Activated T-helper 1 cell treated with anti-CD3 and anti-CD28 coated beads, Interleukin-2, amount 50 U/mL, for 16 hours (primary cell): ENCODE measurements at places on chromosomes 7 and 10.

DNA sequence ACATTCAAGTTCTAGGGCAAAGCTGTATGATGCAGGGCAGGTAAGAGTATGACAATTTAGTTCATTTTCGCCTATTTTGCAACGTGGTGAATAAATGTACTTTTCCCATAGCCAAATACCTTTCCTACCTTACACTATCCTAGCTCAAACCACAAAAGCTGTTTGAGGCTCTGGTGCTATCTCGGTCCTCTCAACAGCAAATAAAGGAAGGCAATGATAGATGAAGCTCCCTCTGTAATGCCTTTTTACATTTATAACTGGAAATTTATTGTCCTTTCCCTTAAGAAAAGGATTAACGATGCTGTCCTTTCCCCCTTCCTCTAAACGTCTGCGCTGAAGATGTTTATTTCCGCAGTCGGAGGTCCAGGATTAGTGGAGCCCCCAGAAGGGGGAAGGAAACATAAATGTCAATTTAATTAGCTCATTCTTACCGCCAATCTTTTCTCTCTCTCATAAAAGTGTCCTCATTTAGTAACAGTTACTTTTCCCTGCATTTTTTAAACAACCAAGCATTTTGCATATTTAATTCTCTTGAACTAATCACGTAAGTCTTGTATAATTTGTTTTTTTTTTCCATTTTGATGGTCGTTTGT is 114.6 kb downstream of the PIP4K2A start:
- DNase-seq, result no peak

- DNase-seq, result no peak
Observed at GRCh38 chr7:140017543-140017942, 45.2 kb downstream of the PARP12 start.

GRCh38 chr7:22578007-22578733 is 78.2 kb upstream of the STEAP1B start:
- DNase-seq, result no peak

- no peak for DNase-seq
Observed at GRCh38 chr7:97022491-97023306, 1.9 kb downstream of the DLX5 start.

- DNase-seq, result no peak
Observed at GRCh38 chr7:131623154-131623553, 66.7 kb upstream of the PODXL start.

GRCh38 chr7:151805191-151805590 is 71.7 kb downstream of the PRKAG2 start:
- DNase-seq, result no peak

DNA sequence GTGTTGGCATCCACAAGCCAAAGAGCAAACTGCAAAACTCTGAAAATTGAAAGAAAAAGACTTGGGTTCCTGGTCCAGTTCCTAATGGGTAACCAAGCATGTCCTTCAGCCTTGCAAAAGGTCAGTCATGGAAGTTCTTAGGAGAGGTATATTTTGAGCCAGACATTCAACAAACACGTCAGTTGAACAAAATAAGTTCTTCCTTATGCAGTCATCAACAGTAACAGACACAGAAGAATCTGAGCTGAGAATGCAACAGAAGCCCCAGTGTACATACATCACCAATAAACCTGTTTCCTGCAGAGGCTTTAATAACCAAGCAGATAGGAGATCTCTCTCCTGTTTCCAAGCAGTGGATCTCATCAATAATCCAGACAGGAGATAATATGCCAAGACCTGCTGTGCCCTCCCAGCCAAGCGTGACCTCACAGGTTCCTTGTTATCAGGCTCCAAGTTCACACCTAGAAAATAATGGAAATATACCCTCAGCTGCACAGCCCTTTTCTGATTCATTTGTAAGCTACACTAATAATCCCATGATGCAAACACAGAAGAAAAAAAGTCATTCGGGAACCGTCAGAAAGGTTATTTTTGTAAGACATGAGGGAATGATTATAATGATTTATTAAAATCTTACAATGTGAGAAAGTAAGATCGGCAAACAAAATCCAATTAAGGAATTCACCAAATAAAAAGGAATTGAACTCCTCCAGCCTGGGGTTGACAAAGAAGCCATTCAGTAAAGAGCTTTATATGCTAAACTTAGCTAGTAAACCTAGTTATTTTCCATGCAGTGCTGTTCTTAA is 90.7 kb downstream of the DGKI start:
- DNase-seq, result no peak
